Stimulated activated CD4-positive, alpha-beta T cell treated with anti-CD3 and anti-CD28 coated beads, Interleukin-15, amount 100 ng/mL, for 1 hour (primary cell): ENCODE measurements at places on chromosomes 7 and 10.

- no peak for DNase-seq
These were observed 20.7 kb downstream of the PLPP4 start for GRCh38 chr10:120477743-120478141.

GRCh38 chr10:70597856-70598815 lies 4.4 kb downstream of the PRF1 start:
- DNase-seq, result no peak

- no peak for DNase-seq
These were observed 1.5 kb upstream of the LOXL4 start for GRCh38 chr10:98269435-98269912.

DNA sequence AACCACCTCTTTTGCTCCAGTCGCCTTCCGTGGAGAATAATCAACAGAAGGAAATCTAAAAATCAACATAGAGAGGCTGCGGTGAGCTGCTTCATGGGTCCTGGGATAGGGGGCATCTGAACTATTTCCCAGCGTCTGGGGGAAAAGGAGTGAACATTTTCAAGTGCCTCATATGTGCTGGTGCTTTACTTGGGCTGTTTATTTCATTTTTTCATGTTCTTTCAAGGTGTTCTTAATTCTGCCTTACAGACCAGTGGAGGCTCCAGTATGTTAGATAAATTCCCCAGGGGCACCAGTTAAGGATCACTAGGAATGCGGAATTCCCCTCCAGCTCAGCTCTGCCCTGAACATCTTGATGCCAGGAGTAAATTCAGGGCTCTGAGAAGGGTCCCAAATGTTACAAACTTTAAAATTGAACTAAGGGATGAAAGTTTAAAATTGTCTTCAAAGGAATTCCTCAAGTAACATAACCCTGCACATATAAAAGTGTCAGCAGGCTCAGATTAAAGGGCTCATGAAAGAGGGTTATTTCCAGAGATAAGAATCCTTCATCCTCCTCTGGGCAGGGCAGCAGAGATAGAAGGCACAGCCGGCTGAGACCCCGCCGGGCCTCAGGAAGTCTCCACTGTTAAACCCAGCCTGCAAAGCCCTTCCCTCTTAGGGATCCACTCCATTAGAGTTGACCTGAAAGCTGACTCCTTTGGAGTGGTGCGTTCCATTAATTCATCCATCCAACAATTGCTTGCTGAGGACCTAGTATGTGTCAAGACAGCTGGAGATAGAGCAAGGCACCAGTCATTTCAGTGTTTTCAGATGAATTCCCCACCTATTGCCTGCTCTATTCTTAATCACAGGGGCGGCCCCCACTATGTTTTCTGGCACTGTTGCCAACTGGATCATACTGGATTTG lies 345.8 kb downstream of the KCNMA1 start:
- DNase-seq, result no peak

DNA sequence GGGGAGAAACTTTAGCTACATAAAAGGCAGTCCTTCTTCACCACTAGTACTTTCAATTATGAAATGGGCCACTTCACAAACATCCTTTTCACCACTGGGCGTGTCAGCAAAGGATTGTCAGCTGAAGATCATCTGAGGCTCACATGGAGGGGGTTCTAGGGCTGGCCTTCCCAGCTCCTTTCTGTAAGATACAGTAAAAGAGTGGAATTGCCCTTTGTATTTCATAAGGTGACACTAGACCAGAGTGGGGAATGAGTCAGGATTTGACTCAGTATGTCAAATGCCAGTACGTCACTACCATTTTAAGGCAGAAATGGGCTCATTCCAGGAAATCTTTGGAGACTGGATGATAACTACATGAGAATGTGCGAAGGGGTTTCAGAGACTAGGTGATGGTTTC lies 21.2 kb upstream of the BLOC1S2 start:
- DNase-seq, result no peak

- DNase-seq, result no peak
These were observed 129.2 kb downstream of the TNS3 start for GRCh38 chr7:47452715-47453092.

DNA sequence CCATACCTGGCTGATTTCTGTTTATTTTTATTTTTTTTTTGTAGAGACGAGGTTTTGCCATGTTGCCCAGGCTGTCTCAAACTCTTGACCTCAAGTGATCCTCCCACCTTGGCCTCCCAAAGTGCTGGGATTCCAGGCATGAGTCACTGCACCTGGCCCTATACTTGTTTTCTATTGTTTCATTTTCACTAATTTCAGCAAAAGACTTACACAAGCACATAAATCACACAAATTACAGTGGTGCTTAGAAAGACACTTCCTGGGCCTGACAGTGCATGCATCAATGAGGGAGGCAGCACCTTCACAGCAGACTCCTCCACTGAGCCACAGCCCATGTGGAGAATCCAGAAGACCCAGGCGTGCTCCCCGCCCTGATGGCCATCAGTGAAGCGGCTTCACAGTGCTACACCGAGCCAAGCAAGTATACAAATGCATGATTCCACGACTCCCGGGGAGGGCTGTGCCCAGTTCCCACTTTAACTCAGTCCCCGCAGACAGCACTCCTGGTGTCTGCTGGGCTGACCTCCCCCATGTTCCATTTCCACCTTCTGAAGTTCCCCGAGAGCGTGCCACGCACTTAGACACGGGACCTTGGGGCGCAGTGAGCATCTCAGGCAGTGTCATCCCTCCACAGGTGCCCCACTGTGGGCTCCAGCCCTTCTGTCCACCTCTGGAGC lies 20.6 kb downstream of the PITRM1 start:
- DNase-seq, result no peak

DNA sequence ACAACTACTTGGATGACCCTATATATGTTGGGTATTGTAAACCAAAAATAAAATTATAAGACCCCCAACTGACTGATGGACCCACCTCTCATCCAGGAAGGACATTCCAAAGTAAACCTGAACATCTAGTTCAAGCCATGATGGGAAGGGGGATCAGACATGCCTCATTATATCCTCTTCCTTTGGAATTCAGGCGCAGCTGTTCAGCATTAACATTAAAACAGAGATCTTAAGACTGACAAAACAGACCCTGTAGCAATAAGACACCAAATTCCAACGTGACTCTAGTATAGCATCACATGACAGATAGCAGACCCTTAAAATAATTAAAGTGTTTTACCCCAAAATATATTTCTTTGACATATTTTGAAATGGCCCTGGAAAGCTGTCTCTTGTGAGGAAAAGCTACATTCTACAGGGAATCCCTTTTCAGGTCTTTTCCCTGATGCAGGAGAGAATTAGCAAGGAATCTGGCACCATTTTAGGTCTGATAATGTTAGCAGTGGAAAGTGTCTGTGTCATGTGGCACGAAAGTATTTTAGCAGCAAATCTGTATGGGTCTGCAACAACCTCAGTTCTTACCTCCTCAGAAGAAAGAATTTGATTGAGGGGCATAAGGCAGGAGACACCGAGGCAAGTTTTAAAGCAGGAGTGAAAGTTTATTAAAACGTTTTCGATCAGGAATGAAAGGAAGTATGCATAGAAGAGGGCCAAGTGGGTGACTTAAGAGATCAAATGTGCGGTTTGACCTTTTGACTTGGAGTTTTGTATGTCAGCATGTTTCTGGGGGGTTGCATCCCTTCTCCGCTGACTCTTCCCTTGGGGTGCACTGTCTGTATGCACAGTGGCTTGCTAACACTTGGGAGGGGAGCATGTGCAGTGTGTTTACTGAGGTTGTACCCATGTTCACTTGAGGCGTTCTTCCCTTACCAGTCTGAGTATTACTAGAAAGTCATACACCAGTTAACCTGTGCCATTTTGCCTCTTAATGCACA lies 236.6 kb upstream of the PPP1R3A start:
- DNase-seq, result no peak

DNA sequence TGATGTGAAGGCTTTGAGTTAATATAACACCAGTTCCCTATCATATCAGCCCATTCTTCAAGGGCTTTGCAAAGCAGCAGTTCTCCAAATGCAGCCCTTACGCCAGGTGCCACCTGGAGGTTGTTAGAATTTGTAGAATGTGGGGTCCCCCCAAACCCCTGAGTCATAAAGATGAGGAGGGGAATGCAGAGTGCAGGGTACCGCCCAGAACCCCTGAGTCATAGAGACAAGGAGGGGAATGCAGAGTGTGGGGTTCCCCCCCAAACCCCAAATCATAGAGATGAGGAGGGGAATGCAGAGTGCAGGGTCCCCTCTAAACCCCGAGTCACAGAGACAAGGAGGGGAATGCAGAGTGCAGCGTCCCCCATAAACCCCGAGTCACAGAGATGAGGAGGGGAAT lies 605.8 kb downstream of the PTPRN2 start:
- DNase-seq, result no peak

DNA sequence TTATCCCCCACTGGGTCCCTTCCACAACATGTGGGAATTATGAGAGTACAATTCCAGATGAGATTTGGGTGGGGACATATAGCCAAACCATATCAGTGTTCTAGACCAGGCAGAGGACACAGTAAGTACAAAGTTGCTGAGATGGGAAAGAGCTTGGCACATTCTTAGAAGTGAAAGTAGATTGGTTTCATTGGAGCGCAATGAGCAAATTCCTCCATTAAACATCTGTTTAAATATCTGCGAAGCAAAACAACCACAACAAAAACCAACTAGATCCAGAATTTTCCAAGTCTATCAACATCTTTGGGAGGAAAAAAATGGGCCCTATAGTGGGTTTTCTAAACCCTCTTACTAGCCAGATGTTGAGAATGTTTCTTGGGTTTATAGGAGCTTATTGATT lies 80.0 kb upstream of the STEAP1B start:
- no peak for DNase-seq

- no peak for DNase-seq
These were observed 174.2 kb upstream of the NPS start for GRCh38 chr10:127374901-127375300.

DNA sequence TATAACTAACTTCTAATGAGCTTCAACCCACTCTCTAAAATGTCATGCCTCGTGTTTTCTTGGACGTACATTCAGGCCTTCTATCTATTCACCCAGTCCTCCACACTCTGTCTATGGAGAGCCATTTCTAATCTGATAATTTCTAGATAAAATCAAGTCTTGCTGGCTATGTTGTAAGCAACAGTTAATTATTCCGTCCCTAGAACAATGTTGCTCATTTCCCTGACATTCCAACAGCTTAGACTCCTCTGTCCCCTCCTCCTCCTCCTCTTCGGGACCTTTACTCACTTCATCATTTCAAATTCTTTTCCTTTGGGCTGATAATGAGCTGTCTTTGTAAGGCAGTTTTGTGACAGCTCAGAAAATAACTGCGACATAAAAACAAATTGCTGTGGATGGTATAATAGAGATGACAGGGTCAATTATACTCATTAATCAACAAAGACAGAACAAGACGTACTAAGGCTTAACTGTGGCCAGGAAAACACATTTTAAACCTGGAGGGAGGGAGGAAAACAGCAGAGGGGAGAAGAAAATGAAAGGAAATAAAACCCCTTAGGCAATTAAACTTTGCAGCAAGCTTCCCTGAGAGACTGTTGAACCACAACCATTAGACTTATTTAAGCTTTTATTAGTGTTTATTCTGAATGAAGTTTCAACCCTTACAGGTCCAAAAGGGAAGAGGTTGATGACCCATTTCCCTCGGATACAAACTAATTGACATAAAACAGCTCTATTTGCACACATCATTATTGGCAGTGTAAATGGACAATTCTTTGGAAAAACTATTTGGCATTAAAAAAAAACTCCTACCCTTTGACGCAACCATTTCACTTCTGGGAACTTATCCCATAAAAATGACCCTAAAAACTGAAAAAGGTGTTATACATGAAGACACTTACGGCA lies 179.1 kb downstream of the SFMBT2 start:
- no peak for DNase-seq

GRCh38 chr7:45028920-45029344 lies 28.9 kb downstream of the CCM2 start:
- DNase-seq, result no peak

GRCh38 chr7:157090485-157091165 lies 48.1 kb upstream of the UBE3C start:
- no peak for DNase-seq
